ENCODE measurements at places on chromosomes 4 and X.

- DNase-seq, result no peak
Observed at GRCh38 chr4:76156635-76157034, 8.4 kb upstream of the NUP54 start.

- DNase-seq, result no peak
Observed at GRCh38 chr4:2599304-2599654, 62.8 kb downstream of the FAM193A start.

- no peak for DNase-seq
Observed at GRCh38 chr4:161320377-161320776, 843.4 kb downstream of the FSTL5 start.

- DNase-seq, result no peak
Observed at GRCh38 chrX:100939333-100939732, 10.6 kb upstream of the XKRX start.

GRCh38 chr4:136768213-136768924 is 763.9 kb downstream of the PCDH18 start:
- DNase-seq, result no peak

DNA sequence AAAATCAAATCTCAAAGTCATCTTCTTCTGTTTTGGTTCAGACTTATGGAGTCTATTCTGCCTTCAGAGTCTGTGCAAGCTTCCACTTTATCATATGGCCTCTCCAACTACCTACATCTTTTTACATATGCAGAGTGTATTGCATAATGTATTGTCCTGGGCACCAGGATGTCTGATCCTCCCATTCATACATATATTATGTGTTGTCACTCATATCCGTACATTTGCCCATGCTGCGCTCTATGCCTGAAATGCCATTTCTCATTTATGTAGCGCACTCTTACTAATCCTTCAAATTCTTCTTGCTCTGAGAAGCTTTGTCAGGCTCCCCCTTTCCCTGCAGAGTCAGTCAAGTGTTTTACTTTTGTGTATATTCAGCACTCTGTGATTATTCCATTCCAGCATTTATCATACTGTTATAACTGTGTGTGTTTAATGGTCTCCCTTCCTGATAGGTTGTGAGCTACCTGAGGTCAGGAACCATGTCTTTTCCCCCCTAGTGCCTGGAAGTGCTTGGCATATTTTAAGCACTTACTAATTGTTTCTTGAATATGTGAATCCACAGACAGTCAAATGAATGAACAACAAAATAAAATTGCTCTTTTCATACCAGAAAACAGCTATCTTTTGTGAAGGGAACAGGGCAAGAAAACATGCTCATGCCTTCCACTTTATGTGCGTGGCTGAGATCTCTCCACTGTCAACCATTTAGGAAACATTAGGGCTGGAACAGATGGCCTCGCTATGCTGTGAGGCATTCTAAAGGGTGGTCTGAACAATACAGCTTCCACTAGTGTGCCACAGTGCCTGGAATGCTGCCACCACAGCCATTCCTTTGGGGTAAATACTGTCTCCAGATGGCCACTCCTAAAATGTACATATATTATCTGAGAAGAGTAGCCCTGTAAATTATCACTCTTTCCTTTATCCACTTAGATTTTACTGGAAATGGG is 81.8 kb downstream of the GLUD2 start:
- no peak for DNase-seq

DNA sequence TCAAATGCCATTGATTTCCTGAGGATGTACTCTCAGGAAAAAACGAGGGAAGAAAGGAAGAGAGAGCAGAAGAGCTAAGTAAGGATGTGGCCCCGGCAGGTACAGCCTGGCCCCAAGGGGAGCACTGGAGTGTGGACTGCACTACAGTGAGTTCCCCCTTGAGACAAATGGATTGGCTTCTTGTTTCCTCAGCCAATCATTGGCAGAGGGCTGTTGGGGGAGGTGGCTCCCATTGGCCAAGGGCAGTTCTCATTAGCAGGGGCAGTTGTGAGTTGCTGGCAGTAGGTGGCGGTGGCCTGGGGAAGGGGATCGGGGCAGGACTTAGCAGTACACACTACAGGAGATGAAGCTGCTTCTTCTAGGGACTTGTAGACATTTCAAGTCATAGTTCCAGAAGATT is 24.1 kb upstream of the OCIAD2 start:
- no peak for DNase-seq

- no peak for DNase-seq
Observed at GRCh38 chr4:32462944-32463343, 1742.8 kb downstream of the PCDH7 start.

DNA sequence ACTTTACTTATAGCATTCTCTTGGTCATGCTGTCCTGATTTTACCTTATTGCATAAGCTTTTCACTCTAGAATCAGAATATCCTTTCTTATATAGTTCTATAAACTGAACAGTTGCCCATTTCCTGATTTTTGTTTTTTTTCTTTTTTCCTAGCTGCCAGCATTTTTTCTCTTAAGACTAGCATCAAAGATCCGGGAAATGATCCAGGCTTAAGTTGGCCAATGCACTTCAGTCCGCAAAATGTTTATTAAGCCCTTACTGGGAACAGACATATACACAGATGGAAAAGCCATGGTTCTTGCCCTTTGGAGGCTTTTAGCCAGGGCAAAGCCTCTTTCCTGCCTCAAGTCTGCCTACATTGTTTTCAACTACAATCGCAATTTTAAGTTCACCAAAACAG is 10.1 kb upstream of the BMP2K start:
- DNase-seq, result peak; percentile 19

DNA sequence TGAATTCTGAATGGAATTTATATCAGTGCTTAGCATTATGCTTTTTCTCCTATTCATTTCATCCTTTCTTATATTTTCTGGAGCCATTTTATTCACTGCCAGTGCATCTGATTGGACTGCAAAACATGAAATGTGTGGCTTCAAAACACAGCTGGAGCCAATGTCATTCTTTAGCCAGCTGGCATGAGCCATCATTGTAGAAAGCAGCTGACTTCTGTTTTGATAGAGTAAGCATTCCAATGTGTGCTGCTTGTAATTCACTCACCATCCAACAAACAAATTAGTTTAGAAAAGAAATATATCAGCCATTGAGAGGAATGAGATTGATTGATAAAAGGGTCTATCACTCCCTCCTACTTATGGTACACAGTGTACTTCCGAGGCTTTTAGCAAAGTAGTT is 2616.0 kb downstream of the ARAP2 start:
- DNase-seq, result peak; percentile 70

DNA sequence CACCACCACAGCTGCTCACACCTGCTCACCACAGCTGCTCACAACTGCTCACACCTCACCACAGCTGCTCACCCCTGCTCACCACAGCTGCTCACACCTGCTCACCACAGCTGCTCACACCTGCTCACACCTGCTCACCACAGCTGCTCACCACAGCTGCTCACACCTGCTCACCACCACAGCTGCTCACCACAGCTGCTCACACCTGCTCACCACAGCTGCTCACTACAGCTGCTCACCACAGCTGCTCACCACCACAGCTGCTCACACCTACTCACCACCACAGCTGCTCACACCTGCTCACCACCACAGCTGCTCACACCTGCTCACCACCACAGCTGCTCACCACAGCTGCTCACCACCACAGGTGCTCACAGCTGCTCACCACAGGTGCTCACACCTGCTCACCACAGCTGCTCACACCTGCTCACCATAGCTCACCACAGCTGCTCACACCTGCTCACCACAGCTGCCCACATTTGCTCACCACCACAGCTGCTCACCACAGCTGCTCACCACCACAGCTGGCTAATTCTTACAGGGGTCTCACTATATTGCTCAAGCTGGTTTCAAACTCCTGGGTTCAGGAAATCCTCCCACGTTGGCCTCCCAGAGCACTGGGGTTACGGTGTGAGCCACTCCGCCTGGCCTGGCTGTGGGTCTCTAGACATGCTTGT is 30.4 kb upstream of the CPLX1 start:
- no peak for DNase-seq

DNA sequence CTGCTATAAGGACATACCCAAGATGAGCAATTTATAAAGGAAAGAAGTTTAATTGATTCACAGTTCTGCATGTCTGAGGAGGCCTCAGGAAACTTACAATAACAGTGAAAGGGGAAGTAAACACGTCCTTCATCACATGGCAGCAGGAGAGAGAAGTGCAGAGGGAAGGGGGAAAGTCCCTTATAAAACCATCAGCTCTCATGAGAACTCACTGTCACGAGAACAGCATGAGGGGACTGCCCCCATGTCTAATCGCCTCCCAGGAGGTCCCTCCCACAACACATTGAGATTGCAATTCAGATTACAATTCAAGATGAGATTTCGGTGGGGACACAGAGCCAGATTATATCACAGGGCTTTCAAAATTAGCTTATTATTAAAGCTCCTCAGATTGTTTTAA is 209.5 kb upstream of the PPP3CA start:
- DNase-seq, result no peak

All from right hindlimb (tissue), 1 donor.